ENCODE measurements at places on chromosomes 2 and 18.

DNA sequence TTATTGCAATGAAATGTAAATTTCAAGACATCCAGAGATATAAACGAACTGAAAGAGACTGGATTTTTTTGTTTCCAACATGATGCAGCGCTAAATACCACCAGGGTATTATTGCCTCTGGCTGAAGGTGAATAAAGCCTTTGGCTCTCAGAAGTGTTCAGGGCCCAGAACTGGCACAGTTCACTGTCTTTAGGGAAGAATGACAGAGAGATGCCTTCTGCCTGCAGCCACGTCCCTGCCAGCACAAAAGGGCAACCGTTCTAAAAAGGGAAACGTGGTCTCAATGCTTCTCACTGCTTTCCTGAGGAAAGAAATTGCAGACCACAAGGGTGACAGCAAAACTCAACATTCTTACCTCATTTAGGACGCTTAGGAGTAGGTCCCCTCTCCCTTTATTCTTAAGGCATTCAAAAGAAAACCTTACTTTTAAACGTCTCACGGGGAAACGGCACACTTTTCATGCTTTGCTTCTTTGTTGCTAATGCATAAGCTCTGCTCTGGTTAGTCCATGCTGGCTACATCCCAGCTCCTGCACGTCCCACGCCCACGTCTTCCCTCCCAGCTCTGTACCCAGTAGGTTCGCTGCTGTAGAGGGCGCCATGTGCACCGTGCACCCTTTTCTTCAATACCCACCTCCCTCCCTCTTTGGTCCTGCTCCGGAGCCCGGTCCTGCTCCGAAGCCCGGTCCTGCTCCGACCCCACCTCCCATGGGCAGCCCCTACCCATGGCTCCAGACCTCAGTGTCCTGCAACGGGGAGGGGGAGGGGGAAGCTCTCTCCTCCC, 171.0 kb downstream of the HRH4 start:
- DNase-seq: no peak

- no peak for DNase-seq
Observed at GRCh38 chr2:231382116-231382515, 13.4 kb upstream of the B3GNT7 start.

DNA sequence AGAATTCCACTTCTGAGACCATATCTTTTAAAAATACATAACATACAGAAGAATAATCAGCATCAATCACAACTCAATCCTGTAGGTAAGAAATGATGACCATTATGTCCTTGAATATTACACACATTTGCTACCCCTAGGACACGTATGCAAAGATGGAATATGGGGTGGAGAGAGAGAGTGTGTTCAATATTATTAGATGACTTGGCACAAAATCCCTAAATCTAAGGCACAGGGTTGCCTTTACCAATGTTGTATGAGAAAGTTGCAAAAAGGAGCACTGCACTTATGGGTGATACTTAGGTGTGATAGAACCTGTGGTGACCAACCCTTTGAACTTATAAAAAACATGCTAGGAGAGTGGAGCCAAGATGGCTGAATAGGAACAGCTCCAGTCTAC, 326.2 kb upstream of the FSHR start:
- no peak for DNase-seq

GRCh38 chr2:133004623-133005022, 334.6 kb upstream of the LYPD1 start:
- no peak for DNase-seq

DNA sequence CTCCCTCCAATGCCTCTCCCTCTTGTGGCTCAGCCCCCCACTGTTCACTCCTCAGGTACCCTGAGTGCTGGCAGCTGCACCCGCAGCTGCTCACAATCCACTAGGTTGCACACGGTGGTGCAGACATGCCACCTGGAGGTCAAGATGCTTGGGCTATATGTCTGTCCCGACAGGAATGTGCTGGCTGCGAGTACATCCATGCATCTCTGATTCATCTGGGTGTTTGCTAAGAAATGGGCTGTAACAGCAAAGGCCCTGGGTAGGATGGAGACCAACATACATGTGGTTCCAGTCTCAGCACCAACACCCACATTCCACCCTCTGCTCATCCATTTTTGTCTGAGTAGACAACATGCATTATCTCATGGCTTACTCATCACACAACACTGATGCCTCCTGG, 31.3 kb downstream of the ANKMY1 start:
- no peak for DNase-seq

GRCh38 chr2:29056452-29056851, 17.9 kb downstream of the PCARE start:
- DNase-seq: no peak

DNA sequence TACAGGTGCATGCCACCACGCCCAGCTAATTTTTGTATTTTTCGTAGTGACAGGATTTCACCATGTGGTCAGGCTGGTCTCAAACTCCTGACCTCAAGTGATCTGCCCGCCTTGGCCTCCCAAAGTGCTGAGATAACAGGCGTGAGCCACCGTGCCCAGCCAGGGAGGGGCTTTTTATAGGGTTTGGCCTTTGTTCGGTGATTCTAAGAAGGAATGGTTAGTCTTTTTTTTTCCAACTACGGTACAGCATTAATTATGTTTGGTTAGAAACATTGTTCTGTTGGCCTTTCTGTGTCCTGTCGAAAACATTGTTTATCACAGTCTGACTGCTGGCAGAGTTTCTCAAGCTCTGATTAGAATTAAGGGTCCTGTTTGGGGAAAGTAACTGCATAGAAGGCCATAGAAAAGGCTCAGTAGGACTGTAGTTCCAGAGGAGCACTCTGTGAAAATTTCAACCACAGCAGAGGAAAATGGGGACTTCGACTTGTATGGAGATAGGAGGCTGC, 19.3 kb upstream of the SMCHD1 start:
- DNase-seq: no peak

DNA sequence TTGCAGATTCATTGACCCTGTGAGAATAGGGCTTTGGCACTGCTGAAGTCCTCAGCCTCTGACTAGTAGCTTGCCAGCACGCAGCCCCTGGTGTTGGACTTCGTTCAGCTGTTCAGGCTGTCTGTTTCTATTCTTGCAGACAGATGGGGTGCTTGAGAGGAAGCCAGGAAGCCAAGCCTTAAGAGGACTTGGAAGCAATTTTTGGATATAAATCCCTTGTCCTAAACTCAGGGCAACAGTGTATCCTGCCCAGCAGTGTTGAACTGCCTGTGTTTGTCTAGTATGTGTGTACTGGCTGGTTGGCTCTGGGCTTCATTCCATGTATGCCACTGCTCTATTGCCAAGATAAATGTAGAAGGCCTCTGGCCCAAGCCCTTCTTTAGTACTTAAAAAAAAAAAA, 108.6 kb downstream of the COMMD1 start:
- DNase-seq: no peak

GRCh38 chr2:118183381-118183780, 95.1 kb downstream of the INSIG2 start:
- DNase-seq: no peak

GRCh38 chr2:227834916-227835650, 21.4 kb downstream of the CCL20 start:
- no peak for DNase-seq

- no peak for DNase-seq
Observed at GRCh38 chr2:218970894-218971293, 11.4 kb downstream of the CDK5R2 start.

- DNase-seq: no peak
Observed at GRCh38 chr2:152694161-152694661, 23.1 kb downstream of the PRPF40A start.

DNA sequence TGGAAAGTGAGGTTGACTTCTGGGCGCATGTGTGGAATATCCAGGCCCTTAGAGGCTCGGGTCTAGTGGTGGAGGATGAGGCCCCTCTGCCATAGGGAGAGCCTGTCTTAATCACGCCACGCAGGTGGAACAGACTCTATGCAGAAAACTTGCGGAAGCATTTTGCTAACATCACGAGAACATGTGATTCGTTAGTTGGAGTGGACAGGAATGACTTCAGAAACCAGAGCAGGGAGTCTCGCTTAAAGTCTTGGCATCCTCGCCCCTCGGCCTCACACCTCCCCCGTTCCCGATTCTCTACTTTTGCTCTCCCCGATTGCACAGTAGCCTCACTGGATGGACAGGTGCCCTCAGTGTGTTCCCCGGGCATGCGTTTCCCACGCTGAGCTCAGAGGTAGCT, 333.4 kb downstream of the GBX2 start:
- DNase-seq: no peak

GRCh38 chr2:41717839-41718238, 330.0 kb upstream of the PKDCC start:
- no peak for DNase-seq

DNA sequence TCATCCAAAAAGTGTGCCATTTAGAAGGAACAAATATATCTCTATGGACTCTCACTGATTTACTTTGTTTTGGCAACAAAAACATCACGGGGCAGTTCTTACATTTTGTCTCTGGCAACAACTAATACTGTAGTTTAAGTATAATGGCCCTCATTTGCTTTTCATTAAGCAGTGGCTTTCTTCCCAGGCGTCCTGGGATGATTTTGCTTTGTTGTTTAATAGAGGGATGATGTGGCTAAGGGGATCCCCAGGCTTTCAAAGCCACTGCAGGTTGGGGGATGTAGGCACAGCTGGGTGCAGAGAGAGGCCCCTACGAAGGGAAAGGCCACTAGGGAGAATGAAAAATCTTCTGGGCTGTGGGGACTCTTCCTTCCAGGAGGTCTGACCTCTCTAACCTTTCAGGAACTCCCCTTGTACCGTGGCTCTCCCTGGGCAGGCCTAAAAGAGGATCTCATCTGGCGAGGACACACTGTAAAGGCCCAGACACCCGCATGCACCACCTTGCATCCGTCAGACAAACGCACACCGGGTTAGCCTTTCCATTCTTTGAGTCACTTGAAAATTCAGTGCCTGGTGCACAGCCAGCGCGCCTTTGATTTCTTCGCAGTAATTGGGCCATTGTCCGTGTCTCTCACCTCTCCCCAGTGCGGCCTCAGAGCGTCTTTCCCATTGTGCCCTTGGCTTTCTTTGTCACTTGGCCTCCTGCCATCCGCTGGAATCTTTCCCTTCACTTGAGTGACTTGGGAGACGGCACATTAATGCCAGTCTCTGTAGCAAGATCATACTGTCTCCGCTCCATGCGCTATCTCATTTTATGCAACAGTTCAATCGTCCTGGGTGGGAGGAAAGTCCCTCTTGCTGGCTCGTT, 40.3 kb upstream of the AFF3 start:
- DNase-seq: no peak

GRCh38 chr2:233801357-233802131, 23.4 kb downstream of the MROH2A start:
- DNase-seq: no peak

- DNase-seq: no peak
Observed at GRCh38 chr18:80245781-80246444, 1.4 kb downstream of the PARD6G start.

DNA sequence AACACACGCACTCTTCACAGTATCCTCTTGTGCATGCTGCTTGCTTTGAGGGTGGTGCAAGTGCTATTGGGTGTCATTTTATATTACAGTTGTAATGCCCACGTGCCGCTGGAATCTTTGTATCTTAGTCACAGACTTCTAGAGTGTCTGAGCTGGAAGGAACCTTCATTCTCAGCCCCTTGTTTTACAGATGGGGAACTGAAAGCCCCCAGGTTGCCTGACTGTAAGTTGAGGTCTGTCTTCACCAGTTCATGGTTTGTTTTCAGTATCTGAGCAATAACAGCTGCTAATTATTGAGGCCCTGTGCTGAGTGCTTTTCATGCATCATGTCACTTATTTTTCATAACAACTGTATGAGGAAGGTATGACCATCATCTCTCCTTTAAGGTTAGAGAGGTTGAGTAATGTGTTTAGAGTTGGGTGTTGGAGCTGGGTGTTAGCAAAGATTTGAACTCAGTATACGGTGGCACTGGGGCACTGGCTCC, 77.0 kb downstream of the PRKCE start:
- no peak for DNase-seq

DNA sequence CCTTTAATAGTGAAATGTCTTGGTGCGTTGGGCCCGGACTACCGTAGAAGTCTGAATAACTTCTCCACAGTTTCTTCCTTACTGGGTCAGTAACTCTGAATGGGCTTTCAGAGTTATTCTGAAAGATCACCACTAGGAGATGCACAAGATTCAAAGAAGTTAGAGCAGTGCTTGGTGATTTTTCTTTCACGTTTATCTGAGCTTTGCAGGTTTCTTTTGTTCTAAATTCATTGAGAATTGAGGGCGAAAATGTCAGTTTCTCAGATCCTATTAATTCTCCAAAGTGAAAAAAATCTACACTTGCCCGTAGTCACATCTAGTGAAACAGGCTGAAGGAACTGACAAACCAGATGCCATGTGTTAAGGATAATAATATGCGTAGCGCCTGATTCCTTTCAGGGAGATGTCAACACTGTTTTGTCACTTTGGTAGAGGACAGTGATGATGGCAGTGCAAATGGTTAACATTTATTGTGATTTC, 70.1 kb downstream of the QPCT start:
- DNase-seq: no peak

All from caudate nucleus (tissue), 63 donors.